ENCODE measurements at places on chromosomes 3 and 15.

DNA sequence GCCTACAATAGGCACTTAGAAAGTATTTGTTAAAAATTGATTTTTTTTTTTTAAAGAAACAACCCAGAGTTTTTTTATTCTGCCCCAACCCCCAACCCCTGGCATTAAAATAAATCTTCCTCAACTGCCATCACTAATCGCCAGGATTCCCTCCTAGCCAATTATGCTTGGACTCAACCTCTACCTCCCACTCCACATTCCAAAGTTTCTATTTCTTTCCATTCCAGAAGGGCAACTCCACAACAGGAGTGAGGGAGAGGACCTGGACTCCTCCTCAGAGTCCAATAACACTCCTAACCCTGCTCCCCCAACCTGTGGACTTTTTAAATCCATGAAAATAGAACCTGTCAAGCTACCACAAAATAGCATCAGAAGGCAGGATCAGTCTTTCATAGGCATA is 99.4 kb downstream of the ADAMTS9 start:
- DNase-seq: no peak

- no peak for DNase-seq
These were observed 71.1 kb upstream of the PDZRN3 start for GRCh38 chr3:73695841-73696240.

- DNase-seq: peak; percentile 18
These were observed 2.0 kb downstream of the B2M start for GRCh38 chr15:44713006-44713966.

DNA sequence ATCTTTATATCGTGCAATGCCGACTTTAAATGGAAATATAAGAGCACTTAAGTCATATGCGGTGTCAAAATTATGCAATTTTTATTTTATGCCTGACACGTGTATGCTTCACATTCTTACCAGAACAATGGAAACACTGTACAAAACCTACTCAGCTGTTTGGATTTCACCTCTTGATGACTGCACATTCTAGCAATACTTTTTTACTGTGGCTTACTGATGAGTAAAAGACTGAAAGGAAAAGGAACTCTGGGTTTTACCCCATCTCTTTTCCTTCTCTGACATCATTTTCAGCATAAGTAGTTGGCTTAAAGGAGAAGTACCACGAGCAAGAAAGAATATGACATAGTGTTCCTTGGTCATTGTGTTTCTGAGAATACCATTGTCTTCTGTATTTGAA is 142.8 kb downstream of the POLR2M start:
- DNase-seq: no peak

DNA sequence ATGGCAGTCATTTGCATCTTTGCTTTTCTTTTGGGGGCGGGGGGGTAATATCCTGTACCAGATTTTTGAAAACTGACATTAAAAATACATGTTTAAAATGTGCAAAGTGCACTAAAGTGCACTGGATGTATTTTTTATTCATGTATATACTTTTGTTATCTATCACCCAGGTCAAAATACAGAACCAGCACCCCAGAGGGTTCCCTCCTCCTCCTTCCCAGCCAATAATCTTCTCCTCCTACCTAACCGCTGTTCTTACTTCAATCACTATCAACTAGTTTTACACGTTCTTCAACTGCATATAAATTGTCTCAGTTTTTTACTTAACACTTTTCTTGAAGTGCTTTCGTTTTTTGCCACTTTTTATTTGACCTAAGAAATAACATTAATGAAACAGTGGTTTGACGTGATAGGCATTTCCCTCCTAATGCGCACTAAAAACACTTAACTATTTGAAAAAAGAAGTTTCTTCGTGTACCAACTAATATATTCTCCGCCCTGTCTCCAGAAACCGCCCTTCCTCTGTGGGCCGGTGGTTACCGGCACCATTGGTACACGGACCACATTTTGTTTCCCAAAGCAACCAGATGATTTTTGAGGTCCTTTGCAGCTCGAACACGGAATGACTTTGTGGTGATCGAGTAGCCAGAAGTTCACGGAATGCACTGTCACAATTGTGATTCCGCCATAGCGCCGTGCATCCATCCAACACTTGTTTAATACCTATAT is 836 bp upstream of the AKAP13 start:
- DNase-seq: peak; percentile 35

- DNase-seq: no peak
These were observed 34.2 kb upstream of the ACAD9 start for GRCh38 chr3:128845119-128845777.

DNA sequence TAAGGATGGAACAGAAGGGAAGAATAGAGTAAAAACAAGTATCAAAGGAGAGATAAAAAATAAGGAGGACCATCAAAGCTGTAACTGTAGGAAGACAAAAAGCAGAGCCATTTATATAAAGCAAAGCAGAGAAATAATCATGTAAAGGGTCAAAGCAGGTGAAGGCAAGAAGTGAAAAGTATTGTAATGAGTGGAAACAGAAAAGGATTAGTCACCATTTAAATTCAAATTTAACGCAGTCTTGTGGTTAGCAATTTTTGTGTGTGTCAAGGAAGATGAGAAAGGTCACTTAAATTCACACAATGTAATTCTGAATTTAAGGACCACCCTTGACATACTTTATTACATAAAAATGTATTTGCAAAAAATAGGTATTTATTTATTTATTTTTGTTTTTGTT is 567.8 kb downstream of the ROBO1 start:
- DNase-seq: no peak

GRCh38 chr3:175434561-175434960 is 575.4 kb downstream of the NAALADL2 start:
- no peak for DNase-seq

GRCh38 chr3:177056927-177057326 is 140.4 kb downstream of the TBL1XR1 start:
- peak; percentile 26 for DNase-seq

GRCh38 chr15:33988384-33988783 is 20.1 kb downstream of the CHRM5 start:
- no peak for DNase-seq

DNA sequence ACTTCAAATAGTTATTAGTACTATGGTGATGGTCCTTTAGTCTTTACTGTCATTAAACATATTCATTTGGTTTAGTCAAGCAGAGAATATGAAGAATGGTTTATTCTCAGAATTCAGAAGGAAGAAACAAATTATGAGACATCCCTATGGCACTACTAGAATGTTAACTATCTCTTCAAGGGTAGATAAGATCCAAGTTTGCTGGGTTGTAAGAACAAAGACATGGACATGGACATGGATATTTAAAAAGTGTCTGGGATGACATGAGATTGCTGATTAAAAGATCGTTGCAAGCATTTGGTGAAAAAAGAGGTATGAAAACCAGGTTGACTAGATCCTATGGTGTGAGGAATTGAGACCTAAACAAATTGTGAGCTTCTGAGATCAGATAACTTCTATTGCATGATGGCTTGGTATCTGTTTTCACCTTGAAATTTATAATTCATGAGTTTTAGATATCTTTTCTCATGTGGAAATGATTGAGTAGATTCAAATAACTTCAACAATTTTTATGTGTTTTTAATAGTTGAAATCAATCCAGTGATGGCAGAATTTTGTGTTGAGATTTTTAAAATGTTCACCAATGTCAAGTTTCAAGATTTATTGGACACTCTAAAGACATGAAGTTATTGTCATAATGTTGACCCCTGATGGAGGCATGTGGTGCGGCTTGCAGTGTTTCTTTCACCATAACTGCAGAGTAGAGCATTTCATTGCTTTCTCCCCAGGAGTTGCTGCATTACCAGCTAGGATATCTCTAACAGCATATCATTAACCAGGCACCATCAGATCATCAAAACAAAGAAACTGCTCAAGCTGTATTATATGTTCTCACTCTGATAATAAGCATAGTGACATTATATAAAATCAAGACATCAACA is 72.6 kb downstream of the NAALADL2 start:
- DNase-seq: no peak

DNA sequence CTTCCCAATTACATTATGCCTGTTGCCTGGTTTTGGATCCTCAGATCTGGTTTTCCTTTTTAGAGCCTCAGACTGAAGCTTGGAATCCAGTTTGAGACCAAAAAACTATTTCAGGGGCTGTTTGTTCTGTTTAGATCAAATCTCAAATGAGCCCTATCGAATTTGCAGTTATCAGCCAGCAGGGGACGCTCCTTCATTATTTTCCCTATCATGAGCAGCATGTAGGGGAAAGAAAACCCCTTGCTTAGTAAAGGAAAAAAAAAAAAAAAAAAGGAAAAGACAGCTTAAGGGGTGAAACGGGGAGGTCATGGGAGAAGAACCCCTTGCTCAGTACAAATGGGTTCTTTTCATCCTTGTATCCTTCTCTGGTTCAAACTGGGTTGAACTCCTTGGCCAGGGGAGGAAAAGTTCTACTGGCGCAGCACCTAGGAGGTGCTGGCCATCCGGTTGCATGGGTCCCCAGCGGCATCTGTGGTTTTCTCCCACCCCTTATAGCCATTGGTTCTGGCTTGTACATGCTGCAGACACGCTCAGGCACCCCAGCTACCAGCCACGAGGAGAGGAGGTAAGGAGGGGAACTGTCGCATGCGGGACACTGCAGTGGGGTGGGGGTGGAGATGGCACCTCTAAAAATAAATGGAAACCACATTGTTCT is 1375.1 kb upstream of the ALCAM start:
- no peak for DNase-seq

DNA sequence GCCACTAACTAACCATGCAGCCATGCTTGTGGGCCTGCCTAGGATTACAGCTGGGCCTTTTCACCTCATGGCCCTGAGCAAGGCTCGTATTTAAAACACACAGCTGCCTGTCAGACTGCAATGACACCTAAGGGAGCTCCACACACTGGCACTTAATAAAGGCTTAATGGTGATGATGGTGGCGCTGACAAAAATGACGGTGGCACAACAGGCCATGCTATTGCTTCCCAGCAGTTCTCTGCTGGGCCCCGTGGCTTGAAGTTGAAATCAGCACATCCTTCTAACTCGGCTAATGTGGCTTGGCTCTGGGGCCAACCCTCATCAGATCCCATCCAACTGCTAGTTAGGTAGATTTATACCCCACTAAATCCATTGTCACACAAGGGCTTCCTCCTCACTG is 112.9 kb downstream of the FHIT start:
- DNase-seq: no peak

All from NCI-H510A treated with DMSO at 0.1 percent for 48 hours (cell line).